CD8-positive, alpha-beta memory T cell (primary cell): ENCODE measurements at places on chromosomes 6 and 20.

- no peak for DNase-seq
These were observed 1.7 kb downstream of the RAB44 start for GRCh38 chr6:36699348-36699747.

GRCh38 chr20:5888041-5888440 lies 62.3 kb downstream of the TRMT6 start:
- DNase-seq: no peak

- DNase-seq: no peak
These were observed 17.4 kb downstream of the MYLK4 start for GRCh38 chr6:2733324-2733723.

- DNase-seq: no peak
These were observed 8.8 kb downstream of the CDKAL1 start for GRCh38 chr6:20542927-20543602.

DNA sequence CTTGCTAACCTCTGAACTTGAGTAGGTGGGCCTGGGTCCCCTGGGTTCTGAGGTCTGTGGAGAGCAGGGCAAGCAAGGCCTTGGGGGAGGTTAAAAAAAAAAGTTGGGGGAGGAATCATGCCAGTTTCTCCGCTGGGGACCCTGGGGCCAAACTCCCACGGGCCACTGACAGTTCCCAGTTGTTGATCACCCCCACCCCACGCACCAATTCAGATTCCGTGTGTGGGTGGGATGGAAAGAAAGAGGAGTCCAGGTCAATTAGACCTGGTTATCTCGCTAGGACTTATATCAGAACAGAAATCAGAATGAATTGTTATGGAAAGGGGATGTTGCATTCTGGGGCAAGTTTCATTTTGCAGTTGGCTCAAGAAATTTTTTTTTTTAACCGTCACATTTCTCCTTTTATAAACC lies 46.7 kb upstream of the SUPT3H start:
- no peak for DNase-seq
